ENCODE measurements at places on chromosomes 5 and 9. TPM values are rescaled to one million over a fixed set of nuclear protein-coding genes. Genes with fewer than 3 reads are reported as not detected.

ZNF483 gene
- 47.3 TPM for total RNA-seq

SLC6A19 gene
- not detected for total RNA-seq

ANKDD1B gene
- total RNA-seq: 1.7 TPM

ADGRD2 gene
- not detected for total RNA-seq

PCDHA9 gene
- total RNA-seq: 18.6 TPM

HTR4 gene
- 0.16 TPM for total RNA-seq

ZNF454 gene
- 9.8 TPM for total RNA-seq

MSX2 gene
- total RNA-seq: not detected

ANKRD31 gene
- 0.94 TPM for total RNA-seq

AHRR gene
- 1.4 TPM for total RNA-seq

VCAN gene
- 228 TPM for total RNA-seq

PPP3R2 gene
- total RNA-seq: not detected

PTPRD gene
- 336 TPM for total RNA-seq

PCDHGA4 gene
- 8.4 TPM for total RNA-seq

FUT7 gene
- total RNA-seq: not detected

SEC24A gene
- total RNA-seq: 22.9 TPM

LCN1 gene
- total RNA-seq: not detected

PCDHGB7 gene
- 15.6 TPM for total RNA-seq

OTP gene
- total RNA-seq: not detected

ARHGEF28 gene
- 6.7 TPM for total RNA-seq

NAA35 gene
- total RNA-seq: 67.1 TPM

ARRDC1 gene
- 9.5 TPM for total RNA-seq

DROSHA gene
- 62.5 TPM for total RNA-seq

IPPK gene
- total RNA-seq: 16.1 TPM

MRPS30 gene
- total RNA-seq: 185 TPM

FBXW5 gene
- total RNA-seq: 53.7 TPM

C5orf58 gene
- not detected for total RNA-seq

PCDHB8 gene
- 8.6 TPM for total RNA-seq

PCDHGC4 gene
- total RNA-seq: 91.2 TPM

BSPRY gene
- not detected for total RNA-seq

TSSK1B gene
- total RNA-seq: 0.16 TPM

GLRA1 gene
- total RNA-seq: 0.16 TPM

YTHDC2 gene
- total RNA-seq: 63.2 TPM

EDIL3 gene
- total RNA-seq: 78.0 TPM

SLC22A5 gene
- total RNA-seq: 10.5 TPM

KIAA0825 gene
- 37.6 TPM for total RNA-seq

GPR21 gene
- total RNA-seq: 13.3 TPM

CA9 gene
- 0.78 TPM for total RNA-seq

C1QTNF2 gene
- total RNA-seq: 3.1 TPM

SLC6A3 gene
- not detected for total RNA-seq

ADAMTS2 gene
- 0.78 TPM for total RNA-seq

ZBTB43 gene
- 57.7 TPM for total RNA-seq

CATSPER3 gene
- 1.2 TPM for total RNA-seq

LAMC3 gene
- total RNA-seq: 3.0 TPM

MARCOL gene
- not detected for total RNA-seq

DEPDC1B gene
- total RNA-seq: 10.3 TPM

ZNF608 gene
- total RNA-seq: 95.6 TPM

PNPLA7 gene
- total RNA-seq: 0.94 TPM
